ENCODE measurements at places on chromosomes 13 and 19. TPM values are rescaled to one million over a fixed set of nuclear protein-coding genes. Genes with fewer than 3 reads are reported as not detected.

GAPDHS gene
- not detected for total RNA-seq

ZNF653 gene
- 5.7 TPM for total RNA-seq

GRIN2D gene
- under 0.01 TPM for total RNA-seq

KLK7 gene
- not detected for total RNA-seq

FGF21 gene
- total RNA-seq: not detected

ZNF320 gene
- total RNA-seq: 6.3 TPM

PROZ gene
- not detected for total RNA-seq

SIGLEC12 gene
- total RNA-seq: not detected

ZNF878 gene
- total RNA-seq: 0.52 TPM

TLE6 gene
- not detected for total RNA-seq

NLRP5 gene
- not detected for total RNA-seq

CDX2 gene
- total RNA-seq: not detected

ASF1B gene
- total RNA-seq: 3.7 TPM

KLK15 gene
- total RNA-seq: not detected

CCDC97 gene
- 8.9 TPM for total RNA-seq

HSPB6 gene
- total RNA-seq: 52.7 TPM

FUT3 gene
- total RNA-seq: not detected

DNAAF3 gene
- not detected for total RNA-seq

TICAM1 gene
- total RNA-seq: 1.6 TPM

CD33 gene
- total RNA-seq: 0.52 TPM

C13orf42 gene
- not detected for total RNA-seq

ATP8B3 gene
- total RNA-seq: 0.52 TPM

ZIC5 gene
- not detected for total RNA-seq

NRTN gene
- total RNA-seq: not detected

PEG3 gene
- total RNA-seq: 126 TPM

DOCK6 gene
- total RNA-seq: 16.2 TPM

DAND5 gene
- not detected for total RNA-seq

ACTN4 gene
- total RNA-seq: 42.3 TPM

KIR3DL2 gene
- not detected for total RNA-seq

Data from skeletal muscle tissue (tissue), 5 donors.